ENCODE measurements at places on chromosomes 16 and 17.

GRCh38 chr17:80036715-80037477 is 454 bp downstream of the CCDC40 start:
- no peak for DNase-seq

GRCh38 chr16:77214411-77215138 is 15.4 kb downstream of the SYCE1L start:
- DNase-seq: no peak

GRCh38 chr16:73418691-73419090 is 370.8 kb upstream of the ZFHX3 start:
- no peak for DNase-seq

- peak; percentile 74 for DNase-seq
Observed at GRCh38 chr16:75238132-75238852, 13.1 kb downstream of the BCAR1 start.

Measured in NCI-H2171 (cell line).